ENCODE measurements at places on chromosomes 7 and 10.
A peak's percentile ranks its signal among the peaks of the same experiment; 100 is the strongest.

- no peak for DNase-seq
Measured at GRCh38 chr7:151078233-151079040, 2.2 kb downstream of the FASTK start.

DNA sequence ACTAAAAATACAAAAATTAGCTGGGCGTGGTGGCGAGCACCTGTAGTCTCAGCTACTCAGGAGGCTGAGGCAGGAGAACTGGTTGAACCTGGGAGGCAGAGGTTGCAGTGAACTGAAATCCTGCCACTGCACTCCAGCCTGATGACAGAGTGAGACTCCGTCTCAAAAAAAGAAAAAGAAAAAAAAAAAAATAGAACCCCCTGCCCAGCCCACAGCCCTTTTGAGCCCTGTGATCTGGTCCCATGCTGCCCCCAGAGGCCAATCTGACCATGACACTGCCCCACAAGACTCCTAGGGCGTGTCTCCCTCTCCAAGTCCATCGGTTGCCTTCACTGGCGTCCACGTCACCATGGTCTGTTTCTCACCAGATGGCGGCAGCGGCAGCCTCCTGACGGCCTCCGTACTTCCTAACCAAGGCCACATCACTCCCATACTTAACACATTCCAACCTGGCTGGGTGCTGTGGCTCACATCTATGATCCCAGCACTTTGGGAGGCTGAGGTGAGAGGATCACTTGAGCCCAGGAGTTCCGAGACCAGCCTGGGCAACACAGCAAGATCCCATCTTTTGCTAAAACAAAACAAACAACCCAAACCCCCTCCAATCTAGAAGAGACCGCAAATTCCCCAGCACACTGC, 18.0 kb downstream of the STX1A start:
- DNase-seq, result peak; percentile 71

- DNase-seq, result no peak
Measured at GRCh38 chr7:143439866-143440265, 3.4 kb upstream of the TAS2R60 start.

- peak; percentile 30 for DNase-seq
Measured at GRCh38 chr10:61000769-61001730, 57.1 kb upstream of the RHOBTB1 start.

DNA sequence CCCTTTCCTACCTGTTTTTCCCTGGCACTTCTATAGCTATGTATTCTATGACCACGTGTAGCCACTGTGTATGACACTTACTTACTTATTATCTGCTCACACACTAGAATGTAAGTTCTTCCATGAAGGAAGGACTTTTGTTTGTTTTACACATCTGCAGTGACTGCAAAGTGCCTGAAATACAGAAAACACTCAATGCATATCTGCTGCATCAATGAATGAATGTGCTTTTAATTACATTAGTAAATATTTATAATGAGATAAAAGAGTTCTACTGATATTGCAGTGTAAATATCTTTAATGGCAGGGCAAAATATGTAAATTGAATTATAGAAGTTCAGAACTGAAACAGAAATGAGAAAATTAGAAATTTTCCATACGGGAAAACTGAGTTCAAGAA, 43.5 kb upstream of the CDC14C start:
- DNase-seq, result no peak
